ENCODE measurements at places on chromosomes 2 and 18.

- no peak for DNase-seq
Measured at GRCh38 chr2:241909769-241910168, 40.2 kb downstream of the RTP5 start.

DNA sequence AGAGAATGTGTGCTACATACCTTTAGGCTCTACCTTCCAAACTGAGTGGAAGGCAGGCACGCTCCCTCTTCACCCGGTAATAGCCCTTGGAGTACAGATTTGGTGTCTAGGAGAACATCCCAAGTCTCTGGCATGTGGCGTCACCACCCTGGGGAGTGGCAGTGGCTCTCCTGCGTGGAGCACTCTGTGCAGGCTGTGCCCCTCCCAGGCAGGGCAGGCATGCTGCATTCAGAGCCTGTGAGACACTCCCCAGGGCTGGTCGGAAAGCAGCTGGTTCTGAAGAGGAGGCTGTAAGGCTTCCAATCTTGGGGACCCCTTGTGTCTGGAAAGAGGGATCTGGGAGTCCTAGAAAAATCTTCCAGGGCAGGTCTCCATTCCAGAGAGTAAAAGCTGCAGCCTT lies 193.3 kb downstream of the ANKRD30B start:
- no peak for DNase-seq

DNA sequence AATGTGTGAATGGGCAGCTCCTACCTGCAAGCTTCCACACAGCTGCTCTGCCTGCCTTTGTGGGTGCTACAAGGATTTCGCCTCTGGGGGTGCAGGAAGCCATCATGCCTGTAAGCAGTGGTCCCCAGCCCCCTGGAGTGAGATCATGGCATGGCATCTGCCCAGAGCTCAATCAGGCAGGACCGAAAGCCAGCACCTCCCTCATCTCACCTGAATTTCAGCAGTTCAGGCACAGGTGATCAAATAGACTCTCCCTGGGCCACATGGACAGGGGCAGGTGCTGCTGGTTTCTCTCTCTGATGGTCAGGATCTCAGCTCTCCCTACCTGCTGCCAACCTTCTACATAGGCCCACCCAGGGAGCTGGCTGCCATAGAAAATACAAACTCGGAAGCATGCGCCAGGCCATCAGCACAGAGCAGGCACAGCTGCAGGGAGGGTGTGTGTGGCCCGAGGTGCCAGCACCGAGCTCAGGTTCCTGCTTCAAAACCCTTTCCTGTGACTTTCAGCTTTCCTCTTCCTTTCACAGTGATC lies 133.2 kb upstream of the ID2 start:
- no peak for DNase-seq

GRCh38 chr2:53949457-53949856 lies 21.3 kb downstream of the PSME4 start:
- DNase-seq, result no peak

DNA sequence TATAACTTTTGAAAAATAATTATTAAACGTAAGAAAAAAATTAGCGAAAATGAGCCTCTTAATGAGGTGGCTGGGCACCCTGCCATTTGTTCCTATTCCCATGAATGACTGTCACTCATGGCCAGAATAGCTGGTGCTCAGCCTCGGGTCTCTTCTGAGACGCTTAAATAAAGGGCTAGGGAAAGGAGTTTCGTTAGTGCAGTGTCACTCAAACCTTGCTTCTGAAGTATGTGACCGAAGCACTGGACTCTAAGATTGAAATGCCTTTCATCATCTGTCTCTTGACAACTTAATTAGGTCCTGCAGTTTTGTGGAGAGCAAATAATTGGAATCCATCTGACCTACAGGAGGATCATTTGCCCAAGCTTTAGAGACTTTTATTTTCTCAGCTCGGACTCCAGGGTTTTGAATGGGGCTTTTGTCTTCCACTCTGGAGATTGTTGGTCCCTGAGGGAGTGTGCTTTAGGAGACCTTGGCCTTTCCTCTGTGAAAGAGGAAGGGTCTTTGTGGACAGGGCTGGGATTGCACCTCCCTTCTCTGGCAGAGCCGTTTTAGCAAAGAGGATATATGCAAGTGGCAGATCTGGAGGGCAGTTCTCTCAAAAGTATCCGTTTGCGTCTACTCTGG lies 42.3 kb upstream of the FHOD3 start:
- DNase-seq, result peak; percentile 70

- DNase-seq, result no peak
Measured at GRCh38 chr2:127185093-127185492, 35.0 kb downstream of the CYP27C1 start.

GRCh38 chr2:181690860-181691259 lies 10.5 kb upstream of the NEUROD1 start:
- no peak for DNase-seq

DNA sequence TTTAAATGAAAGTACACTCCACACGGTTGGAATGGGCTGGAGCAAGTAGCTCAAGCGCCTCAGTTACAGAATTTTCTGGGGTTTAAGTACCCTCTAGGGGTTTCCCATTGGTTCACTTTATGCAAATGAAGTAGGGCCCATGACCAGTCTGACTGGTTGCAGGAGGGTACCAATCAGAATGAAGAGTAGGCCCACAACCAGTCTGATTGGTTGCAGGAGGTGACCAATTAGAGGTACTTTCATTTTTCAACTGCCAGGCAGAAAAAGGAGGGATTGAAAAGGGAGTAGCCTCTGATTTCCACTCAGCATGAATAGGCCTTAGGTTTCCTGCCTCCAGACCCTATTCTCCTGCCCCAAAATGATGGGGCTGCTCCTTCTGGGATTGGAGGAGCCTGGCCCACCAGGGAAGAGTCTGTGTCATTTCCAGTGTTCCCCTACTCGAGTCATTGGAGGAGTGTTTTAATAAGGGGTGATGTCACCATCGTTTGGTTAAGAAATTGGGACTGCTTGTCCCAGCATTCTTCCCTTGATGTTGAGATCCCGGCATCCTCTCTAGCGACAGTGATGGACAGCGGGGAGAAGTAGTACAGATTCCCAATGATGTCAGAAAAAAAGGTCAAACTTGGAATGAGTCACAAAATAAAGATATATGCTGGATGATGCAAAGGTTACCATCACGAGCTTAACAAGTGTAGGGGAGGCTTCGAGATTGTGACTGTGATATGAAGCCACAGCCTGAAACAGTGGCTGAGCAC lies 210.4 kb downstream of the SH3BP4 start:
- DNase-seq, result no peak

DNA sequence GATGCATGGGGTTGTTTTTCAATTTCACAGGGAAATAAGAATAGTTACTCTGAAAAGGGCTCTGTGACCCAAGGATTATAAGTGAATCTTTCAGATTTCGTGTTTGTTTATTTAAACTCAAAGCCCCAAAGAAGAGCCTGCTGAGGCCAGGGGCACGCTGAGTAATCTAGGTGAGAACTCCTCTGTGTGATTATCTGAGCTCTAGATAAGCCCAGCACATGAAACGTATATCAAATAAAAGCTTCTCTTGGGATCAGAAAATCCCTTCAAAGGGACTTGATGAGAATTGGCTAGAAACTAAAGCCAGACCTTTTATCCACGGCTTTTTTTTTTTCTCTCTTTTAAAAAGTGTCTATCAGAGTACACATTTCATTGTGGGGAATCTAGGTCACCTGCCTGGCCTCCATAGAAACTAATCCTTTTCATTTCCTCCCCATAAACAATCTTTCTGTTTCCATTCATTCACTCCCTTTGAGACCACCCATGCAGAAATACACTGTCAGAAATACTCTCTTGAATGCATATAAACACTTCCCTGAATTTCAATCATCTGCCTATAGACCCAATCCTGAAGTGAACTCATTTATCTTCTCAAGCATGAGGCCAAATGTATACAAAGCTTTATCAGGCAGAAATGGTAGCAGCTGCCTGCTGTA lies 137.4 kb downstream of the RIT2 start:
- no peak for DNase-seq

GRCh38 chr2:69890881-69891280 lies 2.9 kb upstream of the SNRNP27 start:
- no peak for DNase-seq

- no peak for DNase-seq
Measured at GRCh38 chr2:9238591-9239326, 32.1 kb downstream of the ASAP2 start.

GRCh38 chr18:3863593-3863992 lies 413.6 kb downstream of the TGIF1 start:
- DNase-seq, result no peak

DNA sequence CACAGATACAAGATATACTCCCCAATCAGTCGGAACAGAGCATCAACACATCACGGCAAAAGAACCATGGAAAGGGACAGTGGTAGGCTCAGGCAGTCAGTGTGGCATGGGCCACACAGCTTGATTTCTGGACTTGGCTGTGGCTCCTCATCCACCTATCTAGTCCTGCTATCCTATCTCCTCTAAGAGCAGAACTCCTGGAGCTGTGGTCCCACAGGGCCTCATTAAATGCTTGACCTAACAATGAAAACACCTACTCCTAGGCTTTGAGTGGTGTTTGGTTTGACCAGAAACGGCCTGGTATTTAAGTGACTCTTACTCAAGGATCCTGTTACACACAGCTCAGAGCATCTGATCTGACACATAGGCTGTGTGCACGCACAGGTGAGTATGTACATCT lies 33.6 kb upstream of the SMAD2 start:
- DNase-seq, result no peak

GRCh38 chr18:52007105-52007504 lies 332.9 kb upstream of the DCC start:
- DNase-seq, result no peak

GRCh38 chr2:140462990-140463389 lies 1667.8 kb downstream of the LRP1B start:
- DNase-seq, result no peak

- DNase-seq, result no peak
Measured at GRCh38 chr2:45941531-45942236, 290.2 kb downstream of the PRKCE start.

DNA sequence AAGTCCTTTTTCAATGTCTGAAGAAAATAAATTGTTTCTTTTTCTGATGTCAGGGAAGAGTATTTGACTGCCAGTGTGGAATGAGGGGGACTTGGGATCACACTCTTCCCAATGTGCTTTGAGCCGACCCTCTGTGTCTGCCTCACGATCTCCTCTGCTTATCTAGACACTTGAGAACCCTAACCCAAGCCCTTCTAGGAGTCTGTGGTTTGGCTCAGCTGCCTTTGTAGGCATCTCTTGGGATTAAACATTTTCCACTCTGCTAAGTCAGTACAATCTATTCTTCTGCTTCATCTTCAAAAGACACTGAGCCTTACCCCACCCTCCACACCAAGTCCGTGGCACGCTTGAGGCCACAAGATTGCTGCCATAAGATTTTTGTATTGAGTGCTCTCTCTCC lies 19.4 kb downstream of the FAM110C start:
- DNase-seq, result no peak

DNA sequence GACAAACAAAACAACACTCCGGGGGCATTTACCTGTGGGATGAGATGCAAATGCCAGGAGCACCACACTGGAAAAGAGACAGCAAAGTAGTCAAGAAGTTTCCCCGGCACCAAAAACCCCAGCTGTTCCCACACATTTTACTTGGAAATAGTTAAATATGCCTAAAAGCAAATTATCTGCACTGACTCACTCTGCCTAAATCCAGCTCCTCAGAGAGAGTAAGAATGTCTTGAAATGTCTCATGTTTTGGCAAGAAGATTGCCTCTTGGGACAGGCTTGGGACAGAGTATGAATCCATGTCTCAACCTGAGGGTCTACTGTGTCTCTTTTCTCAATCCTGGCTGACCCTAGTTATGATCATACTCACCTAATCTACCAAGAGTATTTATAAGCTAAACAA lies 87.5 kb upstream of the RIOK3 start:
- no peak for DNase-seq

- no peak for DNase-seq
Measured at GRCh38 chr18:62710417-62710816, 4.9 kb upstream of the PHLPP1 start.

DNA sequence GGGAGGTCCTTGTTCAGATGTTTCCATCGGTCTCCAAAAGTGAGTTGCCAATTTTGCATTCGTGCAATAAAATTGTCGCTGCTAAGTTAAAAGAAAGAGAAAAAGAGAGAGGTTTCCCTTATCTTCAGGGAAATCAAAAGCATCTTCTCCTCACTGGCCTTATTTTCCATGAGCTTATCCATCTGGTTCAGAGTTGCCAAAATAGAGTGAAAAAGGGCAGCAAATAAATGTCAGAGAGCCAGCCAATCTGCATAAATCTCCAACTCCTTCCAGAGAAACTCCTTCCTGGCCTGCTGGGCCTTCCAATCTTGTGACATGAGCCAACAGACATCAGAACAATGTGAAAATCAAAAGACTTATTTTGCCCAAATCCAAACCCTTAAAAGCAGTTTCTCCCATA lies 28.4 kb downstream of the PAX3 start:
- no peak for DNase-seq

DNA sequence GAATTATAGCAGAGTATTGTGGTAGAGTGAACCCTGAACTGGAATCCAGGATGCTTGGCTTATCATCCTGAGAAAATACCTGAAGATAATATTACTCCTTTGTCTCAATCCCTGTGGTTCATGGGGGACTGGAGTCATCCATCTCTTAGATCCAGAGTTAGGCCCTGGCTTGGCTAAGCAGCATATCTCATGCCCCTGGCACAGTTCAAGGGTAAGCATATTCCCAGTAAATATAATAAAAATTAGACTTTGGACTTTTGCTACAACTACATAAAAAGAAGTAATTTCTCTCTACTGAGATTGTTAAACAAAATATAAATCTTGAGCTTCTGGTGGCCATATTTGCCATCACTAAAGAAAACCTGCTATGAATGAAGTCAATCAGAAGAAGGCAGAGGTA lies 47.7 kb upstream of the STK39 start:
- no peak for DNase-seq

- no peak for DNase-seq
Measured at GRCh38 chr2:179788104-179788503, 73.3 kb downstream of the ZNF385B start.

DNA sequence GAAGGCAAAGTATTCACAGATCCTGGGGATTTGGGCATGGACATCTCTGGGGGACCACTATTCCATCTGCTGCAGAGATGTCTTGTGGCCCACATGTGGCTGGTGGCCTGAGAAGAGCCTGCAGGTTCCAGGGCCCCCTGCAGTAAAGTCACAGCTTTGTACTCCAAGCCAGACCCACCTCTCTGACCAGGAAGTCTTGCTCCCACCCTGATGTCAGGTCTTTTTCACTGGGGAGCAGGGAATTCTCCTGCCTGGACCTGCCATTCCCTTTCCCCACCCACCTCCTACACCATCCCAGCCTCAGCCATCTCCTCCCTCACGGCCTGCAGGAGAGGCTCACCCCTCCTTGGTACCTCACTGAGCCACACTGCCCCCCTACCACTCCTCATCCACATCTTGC lies 211.8 kb downstream of the SMAD2 start:
- DNase-seq, result no peak

DNA sequence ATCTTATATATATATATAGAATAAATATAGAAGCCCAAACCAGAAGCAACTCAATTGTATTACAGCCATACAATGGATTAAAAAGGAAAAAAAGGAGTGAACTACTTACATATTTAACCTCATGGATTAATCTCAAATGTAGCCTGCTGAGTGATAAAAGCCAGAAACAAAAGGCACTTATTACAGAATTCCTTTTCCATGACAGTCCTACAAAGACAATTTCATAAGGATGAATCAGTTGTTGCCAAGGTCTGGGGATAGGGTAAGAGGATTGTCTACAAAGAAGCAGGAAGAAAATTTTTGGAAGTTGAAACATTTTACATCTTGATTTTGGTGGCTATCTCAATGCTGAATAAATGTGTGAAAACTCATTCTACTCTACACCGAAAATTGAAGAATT lies 103.9 kb upstream of the DCC start:
- no peak for DNase-seq

GRCh38 chr2:217327953-217328621 lies 468.2 kb upstream of the TNP1 start:
- DNase-seq, result no peak

Measured in esophagus muscularis mucosa (tissue), 4 donors.